Putamen (tissue), 1 donor: ENCODE measurements at places on chromosomes 2 and 18.

GRCh38 chr18:9856092-9856491 is 29.7 kb upstream of the TXNDC2 start:
- DNase-seq, result no peak

DNA sequence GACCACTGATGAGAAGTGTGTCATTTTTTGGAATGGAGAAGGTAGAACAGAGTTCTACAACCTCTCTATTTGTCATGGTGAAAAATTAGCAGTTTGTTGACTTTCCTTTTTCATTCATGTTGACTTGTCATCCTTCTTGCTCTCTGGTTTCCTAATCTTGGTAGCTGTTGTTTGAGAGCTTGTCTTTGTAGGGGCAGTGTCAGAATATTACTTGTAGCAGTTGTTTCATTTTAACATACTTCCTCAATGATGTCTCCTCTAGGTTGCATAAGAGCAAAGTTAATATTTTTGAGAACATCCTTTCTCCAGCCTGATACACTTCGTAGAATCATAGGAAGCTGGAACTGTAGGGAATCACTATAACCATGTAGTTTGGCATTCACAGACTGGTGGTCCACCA is 368.2 kb upstream of the FANCL start:
- no peak for DNase-seq

GRCh38 chr2:26495705-26496297 is 17.9 kb upstream of the OTOF start:
- DNase-seq, result no peak

DNA sequence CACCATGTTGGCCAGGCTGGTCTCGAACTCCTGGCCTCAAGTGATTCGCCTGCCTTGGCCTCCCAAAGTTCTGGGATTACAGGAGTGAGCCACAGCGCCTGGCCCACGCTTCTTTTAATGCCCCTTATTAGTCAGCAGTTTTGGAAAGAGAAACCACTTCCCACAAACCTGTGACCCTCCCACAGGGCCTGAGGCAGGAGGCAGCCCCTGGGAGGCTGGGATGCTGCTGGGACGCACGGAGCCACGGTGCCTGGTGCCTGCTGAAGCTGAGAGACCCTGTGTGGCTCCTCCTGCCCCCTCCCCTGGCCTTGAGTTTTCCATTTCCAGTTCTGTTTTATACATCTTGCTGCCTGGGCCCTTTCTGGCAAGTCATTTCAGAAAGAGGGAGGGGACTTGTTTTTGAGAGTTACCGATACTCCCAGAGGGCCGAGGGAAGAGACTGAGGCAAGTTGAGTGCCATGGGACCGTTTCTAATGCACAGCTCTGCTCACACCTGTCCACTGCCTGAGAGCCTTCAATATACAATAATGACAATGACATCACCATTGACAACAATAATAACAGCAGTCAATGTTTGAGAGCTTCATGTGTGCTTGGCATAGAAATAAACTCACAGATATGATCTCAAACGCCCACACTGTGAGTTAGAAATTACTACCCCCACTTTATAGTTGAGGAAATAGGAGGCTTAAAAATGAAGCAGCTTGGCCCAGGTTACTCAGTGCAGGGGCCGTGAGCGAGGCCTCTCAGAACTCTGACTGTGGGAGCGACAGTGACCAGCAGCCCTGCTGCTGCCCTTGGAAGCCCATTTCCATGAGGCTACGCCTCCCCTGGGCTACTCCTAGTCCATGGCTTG is 78.1 kb upstream of the YWHAQ start:
- DNase-seq, result no peak

GRCh38 chr18:5943514-5943913 is 48.2 kb upstream of the TMEM200C start:
- peak; percentile 7 for DNase-seq

GRCh38 chr2:138219961-138220360 is 255.7 kb downstream of the HNMT start:
- no peak for DNase-seq
